SIG-M5 (cell line): ENCODE measurements at places on chromosomes 16 and 17.

- DNase-seq = no peak
Measured at GRCh38 chr16:50961952-50962351, 189.1 kb downstream of the SALL1 start.

DNA sequence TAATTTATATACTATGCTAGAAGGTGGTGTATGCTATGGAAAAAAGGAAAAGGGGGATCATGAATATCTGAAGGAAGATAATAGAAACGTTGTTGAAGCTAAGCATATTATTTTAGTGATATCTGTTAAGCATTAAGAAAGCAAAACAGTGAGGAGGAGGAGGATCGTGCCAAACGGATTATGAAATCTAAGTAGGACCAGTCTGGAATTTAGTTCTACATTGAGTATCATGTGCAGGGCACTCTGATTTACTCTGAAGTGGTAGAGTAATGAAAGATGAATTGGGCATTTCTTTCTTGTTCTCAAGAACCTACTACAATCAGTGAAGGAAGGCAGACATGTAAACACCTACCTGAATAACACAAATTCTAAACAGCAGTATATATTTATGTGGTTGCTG is 195.3 kb downstream of the CYB561 start:
- DNase-seq = no peak

DNA sequence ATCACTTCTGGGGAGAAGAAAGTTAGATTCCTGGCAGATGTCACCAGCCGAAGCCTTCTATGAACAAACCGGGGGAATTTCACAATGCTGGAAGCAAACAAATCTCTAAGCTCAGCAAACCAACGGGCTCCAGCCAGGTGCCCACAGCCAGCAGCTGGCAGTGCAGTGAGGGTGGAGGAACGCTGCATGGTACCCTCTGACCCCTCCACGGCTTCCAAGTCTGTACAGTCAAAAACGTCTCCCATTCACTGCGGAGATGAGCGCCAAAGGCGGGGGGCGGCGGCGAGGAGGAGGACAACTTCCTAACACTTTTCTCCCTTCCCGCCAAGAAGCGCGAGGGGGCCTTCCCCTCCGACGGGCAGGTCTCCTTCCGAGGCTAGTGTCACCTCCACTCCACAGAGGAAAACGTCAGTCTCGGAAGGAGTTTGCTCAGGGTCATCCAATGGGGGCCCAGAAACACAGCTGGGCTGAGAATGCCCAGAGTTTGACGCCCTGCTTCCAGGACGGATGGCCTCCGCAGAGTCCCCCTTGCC is 924 bp downstream of the ZNF598 start:
- DNase-seq = no peak

DNA sequence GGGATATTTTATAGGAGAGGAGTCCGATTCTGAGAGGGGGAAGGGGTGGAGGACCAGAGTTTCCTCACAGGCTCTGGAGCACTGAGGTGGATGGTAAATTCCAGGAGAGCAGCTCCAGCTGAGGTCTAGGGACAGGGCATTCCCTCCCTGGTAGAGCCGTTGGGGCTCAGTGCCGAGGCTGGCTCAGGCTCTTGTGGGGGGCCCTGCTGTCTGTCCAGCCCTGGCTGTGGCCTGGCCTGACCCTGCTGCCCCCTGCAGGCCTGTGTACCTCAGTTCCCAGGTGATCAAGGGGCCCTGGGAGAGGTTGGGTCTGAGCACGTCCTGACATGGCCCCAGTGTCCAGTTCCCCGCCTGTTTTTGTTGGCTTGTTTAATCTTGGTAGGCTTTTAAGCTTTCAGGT is 16.8 kb downstream of the ZNF750 start:
- DNase-seq = no peak
